ENCODE measurements at places on chromosomes 5 and 9.

- DNase-seq = no peak
Measured at GRCh38 chr9:102035929-102036328, 297.5 kb upstream of the GRIN3A start.

DNA sequence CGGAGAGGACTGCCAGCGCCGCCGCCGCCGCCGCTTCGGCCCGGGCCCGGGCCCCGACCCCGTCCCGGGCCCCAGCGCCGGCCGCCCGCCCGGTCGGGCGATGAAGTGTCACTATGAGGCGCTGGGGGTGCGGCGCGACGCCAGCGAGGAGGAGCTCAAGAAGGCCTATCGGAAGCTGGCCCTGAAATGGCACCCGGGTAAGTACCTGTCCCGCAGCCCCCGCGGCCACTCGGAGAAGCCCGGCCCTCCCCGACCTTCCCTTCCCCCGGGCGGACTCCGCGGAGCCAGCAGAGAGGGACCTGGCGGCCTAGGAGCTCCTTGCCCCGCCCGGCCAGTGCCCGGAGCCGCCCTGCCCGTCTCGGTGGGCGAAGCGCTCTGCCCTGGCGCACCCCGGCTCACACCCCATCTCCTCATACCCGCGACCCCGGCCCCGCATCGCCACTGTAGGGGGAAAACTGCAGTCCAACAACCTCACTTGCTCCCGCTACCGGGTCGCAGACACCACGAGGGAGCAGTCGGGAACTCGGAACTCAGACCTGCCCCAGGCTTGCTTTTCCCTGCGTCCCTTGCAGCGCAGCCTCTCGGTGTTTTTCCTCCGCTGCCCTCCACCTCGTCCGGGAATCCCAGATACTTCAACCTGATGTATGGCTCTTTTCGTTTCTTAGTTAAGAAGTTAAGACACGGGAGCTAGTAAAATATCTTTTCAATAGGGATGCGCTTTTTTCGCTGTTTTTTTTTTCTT lies 532 bp downstream of the DNAJC21 start:
- peak; percentile 91 for DNase-seq

DNA sequence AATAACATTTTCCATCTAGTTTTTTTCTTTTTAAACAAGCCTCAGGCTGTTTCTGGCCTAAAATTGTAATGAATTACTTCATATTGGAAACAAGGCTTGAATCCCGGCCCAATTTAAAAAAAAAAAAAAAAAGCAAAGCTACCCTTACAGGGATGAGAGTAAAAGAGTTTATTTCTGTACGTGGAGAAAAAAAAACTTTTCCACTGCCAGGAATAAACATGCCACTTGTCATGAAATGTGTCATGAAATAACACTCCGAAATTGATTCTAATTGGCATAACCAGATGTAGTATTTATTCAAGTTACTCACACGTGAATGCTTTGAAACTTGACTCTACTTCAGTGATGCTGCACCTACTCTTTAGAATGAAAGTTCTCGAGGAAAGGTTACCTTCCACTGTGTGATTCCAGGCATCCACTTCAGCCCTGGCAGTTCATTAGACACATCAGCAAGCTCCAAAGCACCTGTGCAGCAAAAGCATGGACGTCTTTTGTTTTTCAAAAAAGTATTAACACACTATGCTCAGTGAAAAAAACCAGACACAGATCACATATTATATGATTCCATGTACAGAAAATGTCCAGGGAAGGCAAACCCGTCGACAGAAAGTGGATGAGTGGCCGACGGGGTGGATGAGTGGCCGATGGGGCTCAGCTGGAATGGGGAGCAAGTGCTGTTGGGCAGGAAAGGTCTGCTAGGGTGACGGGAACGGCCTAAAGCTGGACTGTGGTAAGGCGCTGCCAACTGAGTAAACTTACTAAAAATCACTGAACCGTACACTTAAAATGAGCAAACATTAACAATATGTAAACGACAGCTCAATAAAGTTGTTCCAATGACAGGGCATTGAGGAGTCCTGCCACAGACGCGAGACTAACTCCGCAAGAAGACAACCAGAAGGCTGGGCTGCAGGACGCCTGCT lies 21.2 kb downstream of the NSUN2 start:
- no peak for DNase-seq

GRCh38 chr5:115607935-115608334 lies 5.7 kb upstream of the TICAM2 start:
- no peak for DNase-seq

- DNase-seq = no peak
Measured at GRCh38 chr9:88660611-88661010, 125.6 kb downstream of the NXNL2 start.

DNA sequence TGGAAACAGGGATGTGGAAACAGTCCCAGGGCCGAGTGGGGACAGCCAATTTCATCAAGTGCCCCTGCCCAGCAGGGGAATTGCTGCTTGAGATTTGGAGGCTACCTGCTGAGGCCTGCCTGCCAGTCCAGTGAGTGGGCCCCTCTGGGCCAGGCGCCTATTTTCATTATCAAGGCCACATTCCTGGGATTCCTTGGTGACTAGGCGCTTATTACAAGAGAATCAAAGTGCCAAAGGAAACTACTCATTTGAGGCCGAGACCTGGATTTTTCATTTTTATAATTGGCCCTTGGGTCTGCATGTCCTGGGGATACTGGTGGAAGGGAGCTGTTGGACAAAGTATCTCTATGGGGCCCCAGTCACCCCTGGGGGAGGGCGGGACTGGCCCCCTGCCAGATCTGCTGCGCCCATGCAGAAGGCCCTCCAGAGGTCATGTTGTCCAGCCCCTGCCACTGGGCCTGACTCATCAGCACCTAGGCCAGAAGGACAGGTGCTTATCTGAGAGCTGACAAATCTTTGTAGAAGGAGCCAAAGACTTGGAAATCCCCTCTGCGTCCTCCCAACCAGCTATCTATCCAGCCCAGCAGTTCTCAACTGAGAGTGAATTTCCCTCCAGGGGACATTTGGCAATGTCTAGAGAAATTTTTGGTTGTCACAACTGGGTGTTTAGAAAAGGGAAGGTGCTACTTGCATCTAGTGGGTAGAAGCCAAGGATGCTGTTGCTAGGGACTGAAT lies 45.6 kb downstream of the FOXI1 start:
- DNase-seq = peak; percentile 66

- DNase-seq = no peak
Measured at GRCh38 chr5:160835818-160836528, 16.0 kb downstream of the ATP10B start.

DNA sequence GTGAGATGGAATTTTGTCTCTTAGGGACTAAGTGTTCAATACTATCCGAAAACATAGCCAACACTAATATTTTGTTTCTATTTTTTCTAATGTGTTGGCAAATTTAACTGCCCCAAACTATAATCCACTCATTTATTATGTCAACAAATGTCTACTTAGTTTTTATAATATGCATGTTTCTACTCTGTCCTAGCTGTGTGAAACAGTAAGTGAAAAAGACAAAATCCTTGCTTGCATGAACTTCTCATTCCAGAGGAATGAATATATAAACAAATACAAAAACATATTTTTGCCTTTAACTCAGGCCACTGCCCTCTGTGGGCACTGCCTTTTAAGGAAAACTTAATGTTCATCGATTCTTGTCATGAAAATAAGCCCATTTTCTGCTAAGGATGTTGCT lies 1275.4 kb upstream of the CDH18 start:
- DNase-seq = no peak

DNA sequence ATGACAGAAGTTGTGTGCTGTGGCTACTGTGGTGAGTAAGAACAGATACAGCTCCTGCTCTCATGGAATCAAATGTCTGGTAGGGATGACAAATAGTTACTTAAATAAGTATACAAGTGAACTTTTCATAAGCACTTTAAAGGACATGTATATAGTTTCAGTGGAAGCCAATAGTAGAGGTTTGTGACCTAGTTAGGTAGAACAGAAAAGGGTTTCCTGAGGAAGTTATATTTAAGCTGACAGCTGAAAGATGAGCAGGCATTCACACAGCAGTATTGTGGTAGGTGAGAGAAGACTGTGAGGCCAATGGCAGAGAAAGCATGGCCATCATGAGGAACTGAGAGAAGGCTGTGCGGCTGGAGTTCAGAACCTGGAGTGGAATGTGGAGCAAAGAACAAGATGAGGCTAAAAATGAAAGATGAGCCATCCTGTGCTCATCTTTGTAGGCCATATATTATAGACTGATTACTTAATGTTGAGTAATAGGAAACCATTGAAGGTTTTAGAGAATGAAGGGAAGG lies 15.4 kb downstream of the FAM174A start:
- DNase-seq = peak; percentile 3

- DNase-seq = no peak
Measured at GRCh38 chr5:180908400-180908799, 9.4 kb downstream of the BTNL8 start.

DNA sequence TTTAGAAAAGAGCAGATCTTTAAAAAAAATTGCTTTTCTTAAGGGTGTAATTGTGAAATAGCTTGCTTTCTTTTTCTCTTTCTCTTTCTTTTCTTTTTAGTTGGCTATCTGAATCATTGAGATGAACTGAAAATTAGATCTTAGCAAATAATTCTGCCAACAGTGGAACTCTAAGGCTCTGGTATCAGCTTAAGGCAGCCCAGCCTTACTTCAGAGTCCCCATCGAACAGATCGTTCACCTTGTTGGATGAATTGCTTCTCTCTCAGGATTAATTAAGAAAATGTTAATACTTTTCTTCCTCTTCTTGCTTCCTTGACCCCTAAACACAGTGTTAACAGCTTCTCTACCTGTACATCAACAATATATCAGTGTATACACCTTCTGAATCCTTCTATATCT lies 92.1 kb downstream of the ZCCHC7 start:
- no peak for DNase-seq

GRCh38 chr5:172399826-172400225 lies 54.5 kb downstream of the SH3PXD2B start:
- no peak for DNase-seq

DNA sequence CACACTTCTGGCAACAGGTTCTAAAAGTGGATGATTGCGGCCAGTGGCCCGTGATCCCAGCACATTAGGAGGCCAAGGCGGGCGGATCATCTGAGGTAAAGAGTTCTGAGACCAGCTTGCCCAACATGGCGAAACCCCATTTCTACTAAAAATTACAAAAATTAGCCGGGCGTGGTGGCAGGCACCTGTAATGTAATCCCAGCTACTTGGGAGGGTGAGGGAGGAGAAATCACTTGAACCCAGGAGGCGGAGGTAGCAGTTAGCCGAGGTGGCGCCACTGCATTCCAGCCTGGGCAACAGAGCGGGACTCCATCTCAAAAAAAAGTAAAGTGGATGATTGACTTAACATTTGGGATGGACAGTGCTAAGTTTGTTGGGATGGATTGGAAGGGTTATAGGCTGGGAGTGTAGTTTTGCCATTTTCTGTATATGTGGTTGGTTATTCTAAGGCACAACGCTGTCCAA lies 3.4 kb downstream of the MATR3 start:
- DNase-seq = no peak

DNA sequence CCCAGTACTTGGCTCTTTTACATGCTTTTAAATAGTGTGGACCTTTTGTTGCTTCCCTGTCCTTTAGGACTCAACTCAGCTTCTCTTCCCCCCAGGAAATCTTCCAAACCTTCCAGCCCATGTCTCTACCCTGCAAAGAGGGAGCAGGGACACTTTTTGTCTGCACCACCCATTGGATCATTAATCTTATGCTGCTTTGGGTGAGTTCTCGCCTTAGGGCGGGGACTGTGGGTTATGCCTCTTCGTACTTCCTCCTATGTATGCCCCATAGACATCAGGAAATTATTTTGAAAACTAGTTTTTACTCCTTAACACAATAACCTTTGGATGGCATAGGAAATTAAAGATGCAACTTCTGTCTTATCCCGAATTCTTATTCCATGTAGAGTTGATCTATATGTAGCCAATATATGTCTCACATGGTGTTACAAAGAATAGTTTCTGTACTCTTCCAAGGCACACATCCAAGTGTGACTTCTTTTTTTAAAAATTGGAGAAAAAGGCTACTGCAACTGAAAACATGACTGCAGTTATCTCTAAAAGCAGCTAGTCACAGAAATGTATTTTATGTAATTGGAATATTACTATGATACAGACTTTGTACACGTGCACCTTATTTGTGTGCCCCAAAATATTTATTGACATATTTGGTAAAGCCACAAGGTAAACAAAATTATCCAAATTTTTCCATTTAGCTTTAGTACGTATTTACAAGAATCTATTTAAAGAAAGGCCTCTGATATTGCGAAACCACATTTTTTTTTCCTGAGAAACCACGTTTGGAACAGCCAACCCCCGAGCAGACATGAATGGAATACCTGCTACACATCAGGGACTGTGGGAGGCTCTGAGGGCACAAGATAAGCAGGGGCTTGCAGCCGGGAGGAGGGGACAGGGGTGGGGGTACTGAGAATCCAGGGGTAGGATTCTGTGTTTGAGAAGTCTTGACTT lies 133.6 kb downstream of the WDR41 start:
- DNase-seq = no peak

DNA sequence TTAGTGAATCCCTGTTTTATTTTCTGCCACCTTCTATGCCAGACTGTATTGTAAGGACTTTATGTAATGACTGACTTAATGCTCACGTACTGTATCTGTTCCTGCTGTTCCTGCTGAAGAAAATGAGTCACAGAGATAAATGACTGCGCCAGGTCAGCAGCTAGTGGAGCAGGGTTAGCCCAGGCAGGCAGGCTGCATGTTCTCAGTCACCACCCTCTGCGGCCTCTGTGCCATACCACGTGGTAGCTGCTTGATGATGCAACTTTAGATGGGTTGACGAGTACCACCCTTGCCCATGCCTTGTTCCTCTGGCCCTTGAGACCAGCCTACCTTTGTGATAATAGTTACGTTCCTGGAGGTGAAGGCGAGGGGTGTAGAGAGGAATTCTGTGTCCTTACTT lies 161.9 kb downstream of the TRIO start:
- DNase-seq = no peak

DNA sequence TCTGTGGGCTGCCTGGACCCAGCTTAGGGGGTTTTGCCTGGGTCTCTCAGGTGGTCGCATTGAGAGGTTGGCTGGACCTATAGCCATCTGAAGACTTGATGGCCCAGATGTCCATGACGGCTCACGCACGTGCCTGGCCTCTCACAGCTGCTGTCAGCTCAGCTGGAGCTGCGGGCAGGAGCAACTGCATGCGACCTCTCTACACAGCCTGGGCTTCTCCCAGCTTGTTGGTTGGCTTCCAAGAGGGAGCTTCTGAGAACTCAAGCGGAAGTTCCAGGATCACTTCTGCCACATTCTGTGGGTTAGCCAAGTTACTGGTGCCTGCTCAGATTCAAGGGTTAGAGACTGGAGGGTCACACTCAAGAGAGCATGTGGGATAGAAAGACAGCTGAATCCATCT lies 99.2 kb downstream of the DAPK1 start:
- DNase-seq = no peak

- DNase-seq = no peak
Measured at GRCh38 chr5:137563301-137563645, 64.1 kb upstream of the SPOCK1 start.

- no peak for DNase-seq
Measured at GRCh38 chr9:136239983-136240330, 5.7 kb downstream of the QSOX2 start.

All from GM13977 (cell line).